ENCODE measurements at places on chromosomes 6 and 20.

GRCh38 chr20:50182346-50182745, 8.3 kb upstream of the CEBPB start:
- DNase-seq, result no peak

DNA sequence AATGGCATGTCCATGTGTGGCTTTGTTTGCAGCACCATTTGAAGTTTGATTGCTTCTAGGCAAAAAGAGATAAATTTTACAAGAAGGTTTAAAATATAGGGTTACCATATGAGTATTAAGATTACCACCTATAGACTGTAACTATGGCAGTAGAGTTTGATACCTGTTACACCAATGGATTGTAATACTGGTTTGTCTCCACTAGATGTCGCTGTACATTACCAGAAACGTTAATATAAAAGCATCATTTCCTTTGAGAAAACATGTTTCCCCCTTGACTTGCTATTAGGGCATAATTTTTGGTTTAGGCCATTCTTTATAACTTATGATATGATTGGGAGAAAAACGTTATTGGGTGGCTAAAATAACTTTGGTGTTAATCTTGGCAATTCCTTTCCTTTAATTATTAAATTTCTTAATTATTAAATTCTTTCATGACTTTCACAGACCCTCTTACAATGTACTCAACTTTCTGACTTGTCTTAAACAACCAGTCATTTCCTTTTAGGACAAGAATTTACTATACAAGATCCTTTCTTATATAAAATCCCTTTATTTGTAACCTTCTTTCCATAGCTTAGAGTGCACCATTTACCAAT, 42.8 kb downstream of the HLA-DPB1 start:
- no peak for DNase-seq

- DNase-seq, result no peak
Observed at GRCh38 chr6:129497481-129498441, 212.2 kb downstream of the ARHGAP18 start.

- DNase-seq, result no peak
Observed at GRCh38 chr6:44896701-44897100, 431.4 kb upstream of the RUNX2 start.

- DNase-seq, result no peak
Observed at GRCh38 chr20:38628580-38629470, 27.2 kb downstream of the ARHGAP40 start.

- no peak for DNase-seq
Observed at GRCh38 chr20:52433326-52434040, 241.9 kb upstream of the ZFP64 start.

DNA sequence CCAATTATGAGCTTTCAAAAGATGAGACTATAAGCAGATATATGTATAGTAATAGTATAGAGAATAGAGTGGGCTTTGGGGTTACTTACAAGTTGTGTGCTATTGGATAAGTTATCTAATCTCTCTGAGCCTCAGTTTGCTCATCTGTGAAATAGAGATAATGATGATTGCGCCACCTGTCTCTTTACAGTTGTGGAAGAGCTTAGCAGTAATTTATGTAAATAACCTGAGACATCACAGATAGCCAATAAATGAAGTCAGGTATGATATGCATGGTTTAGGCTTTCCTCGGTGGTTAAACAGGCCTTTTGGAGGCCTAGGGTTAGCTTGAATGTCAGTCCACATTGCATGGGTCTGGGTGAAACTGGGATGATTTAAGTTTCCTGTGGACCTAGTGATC, 29.8 kb upstream of the SCUBE3 start:
- DNase-seq, result no peak

DNA sequence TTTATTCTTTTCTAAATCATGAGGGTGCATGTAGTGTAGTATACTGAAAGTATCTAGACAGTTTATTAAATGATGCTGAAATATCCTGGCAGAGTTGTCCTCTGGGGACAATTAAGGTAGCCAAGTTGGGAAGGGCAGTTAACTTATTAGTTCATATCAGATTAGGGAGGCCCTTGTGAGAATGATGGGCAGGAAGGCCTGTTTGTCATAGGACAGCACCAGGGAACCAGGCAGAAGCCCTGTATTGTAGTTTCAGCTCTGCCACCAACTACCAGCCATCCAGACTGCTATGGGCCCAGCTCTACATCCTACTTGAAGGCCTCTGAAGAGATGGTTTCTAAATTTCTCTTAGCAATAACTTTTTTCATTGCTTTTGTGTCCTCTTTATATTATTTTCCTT, 4.0 kb downstream of the MYLIP start:
- no peak for DNase-seq

Measured in stimulated activated CD8-positive, alpha-beta memory T cell treated with anti-CD3 and anti-CD28 coated beads, Interleukin-2, amount 100 ng/mL, for 1 hour (primary cell).